ENCODE measurements at places on chromosomes 4 and X.

- no peak for DNase-seq
Observed at GRCh38 chrX:139949703-139950102, 15.6 kb downstream of the CXorf66 start.

- no peak for DNase-seq
Observed at GRCh38 chr4:183522821-183523220, 18.0 kb downstream of the ING2 start.

DNA sequence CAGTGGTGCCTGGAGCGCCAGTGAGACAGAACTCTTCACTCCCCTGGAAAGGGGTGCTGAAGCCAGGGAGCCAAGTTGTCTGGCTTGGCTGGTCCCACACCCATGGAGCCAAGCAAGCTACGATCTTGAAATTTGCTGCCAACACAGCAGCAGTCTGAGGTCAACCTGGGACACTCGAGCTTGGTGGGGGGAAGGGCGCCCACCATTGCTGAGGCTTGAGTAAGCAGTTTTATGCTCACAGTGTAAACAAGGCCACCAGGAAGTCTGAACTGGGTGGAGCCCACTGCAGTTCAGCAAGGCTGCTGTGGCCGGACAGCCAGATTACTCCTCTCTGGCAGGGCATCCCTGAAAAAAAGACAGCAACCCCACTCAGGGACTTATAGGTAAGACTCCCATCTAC lies 149.5 kb downstream of the EDA2R start:
- no peak for DNase-seq

- DNase-seq: no peak
Observed at GRCh38 chr4:74016068-74016467, 17.6 kb upstream of the CXCL5 start.

DNA sequence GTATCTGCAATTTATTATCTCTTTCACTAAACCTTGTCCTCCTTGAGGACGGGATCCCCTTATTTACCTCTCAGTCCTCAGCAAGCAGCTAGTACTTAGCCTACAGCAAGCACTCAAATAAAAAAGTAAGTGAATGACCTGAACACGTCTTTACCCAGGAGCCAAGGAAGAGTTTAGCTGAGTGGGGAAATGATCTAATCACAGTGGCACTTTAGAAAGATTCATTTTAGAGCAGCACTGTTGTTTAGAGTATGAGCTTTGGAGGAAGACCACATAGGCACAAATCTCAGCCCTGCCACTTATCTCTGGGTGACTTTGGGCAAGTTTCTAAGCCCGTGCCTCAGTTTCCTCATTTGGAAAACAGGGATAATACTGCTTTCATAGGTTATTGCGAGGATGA lies 2.7 kb downstream of the FAM120C start:
- DNase-seq: no peak

GRCh38 chrX:40047485-40047884 lies 50.3 kb downstream of the BCOR start:
- DNase-seq: no peak

- DNase-seq: no peak
Observed at GRCh38 chr4:148173397-148174017, 268.7 kb downstream of the NR3C2 start.

DNA sequence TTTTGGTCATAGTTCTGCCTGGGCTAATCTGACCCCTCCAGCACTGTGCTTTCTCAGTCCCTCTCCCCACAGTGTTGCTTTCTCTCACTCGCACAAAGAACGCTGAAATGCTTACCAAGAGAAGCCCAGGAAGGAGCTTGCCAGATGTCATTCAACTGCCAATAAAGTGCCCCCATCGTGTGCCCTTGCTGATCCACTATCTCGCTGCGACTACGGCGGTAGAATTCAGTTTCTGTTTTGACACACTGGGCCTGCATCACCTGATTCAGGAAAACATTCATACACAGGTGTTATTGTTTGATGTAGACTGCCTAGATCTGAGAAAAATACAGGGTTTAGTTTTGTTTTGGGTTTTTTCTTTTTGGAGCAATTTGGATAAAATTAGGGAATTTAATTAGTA lies 121.2 kb downstream of the MANBA start:
- no peak for DNase-seq

Data from activated CD4-positive, alpha-beta T cell treated with anti-CD3 and anti-CD28 coated beads, Interleukin-2, amount 50 U/mL, for 24 hours (primary cell).